ENCODE measurements at places on chromosomes 2 and 18.
A peak's percentile ranks its signal among the peaks of the same experiment; 100 is the strongest.

DNA sequence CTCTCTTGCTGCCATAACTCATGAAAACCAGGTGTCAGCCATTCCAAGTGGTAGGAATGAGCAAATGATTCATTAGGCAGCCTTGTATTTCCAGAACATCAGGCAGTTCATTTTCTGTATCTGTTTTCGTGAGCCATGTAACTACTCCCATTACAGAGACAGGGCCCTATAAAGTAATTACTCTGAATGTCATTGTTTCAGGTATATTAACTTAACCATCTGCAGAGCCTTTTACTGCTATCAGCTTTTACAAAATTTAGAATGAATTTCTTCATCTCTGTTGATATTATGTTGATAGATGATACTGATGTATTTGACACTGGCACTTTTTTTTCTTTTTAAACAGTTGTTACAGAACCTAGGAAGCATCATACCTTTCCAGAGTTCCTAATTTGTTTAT is 69.9 kb downstream of the MGAT5 start:
- DNase-seq = no peak

DNA sequence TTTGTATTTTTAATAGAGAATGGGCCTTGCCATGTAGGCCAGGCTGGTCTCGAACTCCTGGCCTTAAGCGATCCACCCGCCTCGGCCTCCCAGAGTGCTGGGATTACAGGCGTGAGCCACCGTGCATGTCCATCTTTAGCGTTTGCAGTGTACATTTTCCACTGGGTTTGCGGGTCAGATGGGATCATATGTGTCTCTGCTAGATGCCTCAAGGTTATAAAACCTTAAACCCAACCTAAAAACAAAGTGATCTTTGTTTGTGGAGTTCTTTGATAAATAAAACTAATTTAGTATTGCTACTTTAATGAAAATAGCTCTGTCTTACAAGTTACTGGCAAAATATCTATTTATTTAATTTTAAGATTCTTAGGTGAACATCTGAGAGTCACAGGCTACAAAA is 13.1 kb upstream of the ALPG start:
- DNase-seq = no peak

DNA sequence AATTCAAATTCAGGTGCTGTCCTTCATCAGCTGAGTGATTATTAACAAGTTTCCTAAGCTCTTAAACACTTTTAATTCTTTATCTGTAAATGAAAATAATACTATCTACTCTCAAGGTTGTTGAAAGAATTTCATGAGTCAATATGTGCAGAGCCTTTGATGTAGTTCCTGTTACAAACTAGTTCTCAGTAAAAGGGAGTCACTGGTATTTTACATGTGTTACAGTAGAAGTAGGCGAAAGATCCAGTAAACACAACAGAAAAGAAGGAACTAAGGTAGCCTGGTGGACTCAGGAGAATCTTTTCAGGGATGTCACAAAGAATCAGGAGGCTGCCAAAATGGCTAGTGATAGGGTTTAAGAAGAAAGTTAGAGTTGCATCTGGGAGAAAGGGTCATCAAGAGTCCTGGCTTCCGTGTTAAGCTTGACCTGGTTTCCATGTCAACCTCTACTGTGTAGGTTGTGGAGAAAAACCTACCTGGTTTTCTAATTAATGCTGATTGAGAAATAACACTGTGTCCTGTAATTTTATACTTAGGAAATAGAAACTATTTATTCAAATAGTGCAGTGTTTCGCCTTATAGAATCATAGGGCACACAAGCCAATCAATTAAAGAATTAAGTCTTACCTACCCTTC is 58.3 kb upstream of the TRIB2 start:
- no peak for DNase-seq

GRCh38 chr18:59954241-59954640 is 54.4 kb downstream of the PMAIP1 start:
- DNase-seq = no peak

GRCh38 chr2:237731663-237732062 is 66.9 kb upstream of the RBM44 start:
- peak; percentile 43 for DNase-seq

GRCh38 chr2:232929303-232930058 is 59.4 kb downstream of the SNORC start:
- no peak for DNase-seq

DNA sequence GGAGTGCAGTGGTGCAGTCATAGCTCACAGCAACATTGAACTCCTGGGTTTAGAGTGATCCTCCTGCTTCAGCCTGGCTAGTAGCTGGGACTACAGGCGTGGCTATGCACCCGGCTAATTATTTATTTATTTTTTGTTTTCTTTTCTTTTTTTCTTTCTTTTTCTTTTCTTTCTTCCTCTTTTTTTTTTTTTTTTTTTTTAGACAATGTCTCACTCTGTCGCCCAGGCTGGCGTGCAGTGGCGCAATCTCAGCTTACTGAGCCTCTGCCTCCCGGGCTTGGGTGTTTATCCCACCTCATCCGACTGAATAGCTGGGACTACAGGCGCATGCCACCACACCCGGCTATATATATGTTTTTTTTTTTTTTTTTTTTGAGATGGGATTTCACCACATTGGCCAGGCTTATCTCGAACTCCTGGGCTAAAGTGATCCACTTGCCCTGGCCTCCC is 1.4 kb upstream of the ANXA4 start:
- DNase-seq = no peak

- DNase-seq = no peak
Measured at GRCh38 chr2:99600981-99601651, 111.3 kb upstream of the REV1 start.

All from epithelial cell of prostate (primary cell).